ENCODE measurements at places on chromosomes 4 and X.

DNA sequence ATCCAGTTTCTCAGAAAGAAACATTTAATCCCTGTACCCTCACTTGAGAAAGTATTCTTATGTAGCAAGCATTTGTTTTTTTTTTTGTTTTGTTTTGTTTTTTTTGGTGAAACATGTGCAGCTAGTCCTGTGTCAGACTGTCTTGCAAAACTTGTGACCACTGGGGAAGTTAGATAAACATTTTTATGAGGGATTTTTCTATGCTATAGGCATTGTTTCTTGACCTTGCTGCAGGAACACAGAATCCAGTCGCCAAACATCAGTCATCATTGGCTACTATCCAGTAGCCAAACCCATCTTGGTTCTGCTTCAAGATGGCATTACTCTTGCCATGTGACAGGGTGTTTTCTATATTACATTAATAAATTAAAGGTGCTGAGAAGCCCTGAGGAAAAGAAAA is 7.7 kb upstream of the MAPK10 start:
- no peak for DNase-seq

DNA sequence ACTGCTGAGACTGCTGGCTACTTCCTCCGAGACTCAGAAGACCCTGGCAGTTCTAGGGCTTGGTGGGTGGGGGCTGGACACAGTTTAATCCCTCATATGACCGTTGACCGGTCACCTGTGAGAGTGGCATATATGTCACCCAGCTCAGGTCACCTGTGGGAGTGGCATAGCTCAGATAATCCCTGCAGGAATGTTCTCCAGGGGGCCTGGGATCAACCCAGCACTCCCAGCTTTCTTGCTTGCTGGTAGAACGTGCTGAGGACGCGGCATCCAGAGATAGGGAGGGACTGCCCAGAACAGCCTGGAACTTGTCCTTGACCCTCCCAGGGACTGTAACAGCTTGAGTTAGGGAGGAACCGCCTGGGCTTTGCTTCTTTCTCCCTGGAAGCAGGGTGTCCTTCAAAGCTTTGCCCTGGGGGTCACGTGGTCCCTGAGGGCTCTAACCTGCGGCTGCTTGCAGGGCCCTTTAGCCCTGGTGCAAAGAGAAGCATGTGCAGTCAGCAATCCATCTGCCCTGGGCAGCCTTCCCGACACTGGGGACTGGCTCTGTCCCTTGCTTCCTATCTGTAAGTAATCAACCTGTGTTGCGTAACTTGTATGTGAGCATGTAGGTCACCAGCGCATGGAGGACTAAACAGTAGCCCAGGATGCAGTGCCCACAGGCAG is 55.3 kb downstream of the ZFYVE28 start:
- DNase-seq: no peak

DNA sequence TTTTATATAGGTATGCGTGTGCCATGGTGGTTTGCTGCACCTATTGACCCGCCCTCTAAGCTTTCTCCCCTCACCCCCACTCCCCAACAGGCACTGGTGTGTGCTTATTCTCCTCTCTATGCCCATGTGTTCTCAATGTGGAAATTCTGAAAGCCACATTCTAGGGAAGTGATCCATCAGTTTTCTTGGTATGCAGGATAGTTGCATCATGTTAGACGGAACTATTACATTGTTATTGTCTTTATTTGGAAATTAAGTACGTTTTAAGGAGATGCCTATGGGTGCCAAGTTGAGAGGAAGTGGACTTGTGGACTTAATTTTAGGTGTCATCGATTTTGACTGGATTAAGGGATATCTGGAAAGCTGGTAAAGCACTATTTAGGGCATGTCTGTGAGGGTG is 204.6 kb downstream of the RBM46 start:
- no peak for DNase-seq

- DNase-seq: no peak
Observed at GRCh38 chr4:71287305-71287704, 51.5 kb upstream of the SLC4A4 start.

DNA sequence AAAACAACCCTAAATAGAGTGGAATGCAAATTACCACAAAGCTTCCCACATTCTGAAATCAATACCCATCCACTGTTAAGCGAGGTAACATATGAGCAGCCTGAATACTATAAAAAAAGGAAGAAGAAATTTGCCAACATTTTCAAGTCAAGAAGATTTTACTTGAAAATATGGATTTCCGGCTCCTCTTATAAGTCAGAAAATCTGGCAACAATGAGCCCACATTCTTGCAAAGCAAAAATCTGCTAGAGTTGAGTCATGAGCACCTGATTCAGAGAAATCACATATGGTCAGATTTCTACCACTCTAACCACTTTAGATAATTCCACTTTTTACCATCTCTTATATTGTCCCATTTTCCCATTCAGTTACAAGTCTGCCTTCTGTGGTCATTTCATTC is 395.7 kb downstream of the DTHD1 start:
- DNase-seq: no peak

GRCh38 chr4:143384381-143384994 is 47.8 kb downstream of the GAB1 start:
- DNase-seq: no peak

- DNase-seq: no peak
Observed at GRCh38 chrX:40947276-40947675, 138.0 kb upstream of the USP9X start.

- no peak for DNase-seq
Observed at GRCh38 chr4:24298911-24299310, 285.4 kb downstream of the DHX15 start.

DNA sequence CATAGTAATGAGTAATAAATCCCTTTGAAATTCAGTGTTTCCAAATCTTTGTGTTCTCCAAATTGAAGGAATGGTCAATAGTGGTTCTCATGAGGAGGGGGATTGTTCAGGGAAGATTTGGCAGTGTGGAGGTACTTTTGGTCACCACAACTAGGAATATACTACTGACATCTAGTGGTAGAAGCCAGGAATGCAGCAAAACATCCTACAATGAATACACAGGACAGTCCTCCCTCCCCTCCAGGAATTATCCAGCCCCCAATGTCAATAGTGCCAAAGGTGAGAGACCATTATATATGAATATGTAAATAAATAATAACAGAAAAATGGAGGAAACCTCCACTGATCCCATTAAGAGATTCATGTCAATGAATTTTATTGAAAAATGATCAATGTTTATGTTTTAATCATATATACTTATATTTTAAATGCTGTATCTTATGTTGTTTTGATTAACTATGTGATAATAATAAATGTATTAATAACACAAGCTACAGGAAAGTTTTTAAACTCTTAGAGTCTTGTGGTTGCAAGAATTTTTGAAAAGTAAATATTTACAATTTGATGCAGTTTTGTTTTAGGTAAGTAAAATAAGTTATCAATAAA is 14.4 kb upstream of the FAM9A start:
- DNase-seq: no peak

DNA sequence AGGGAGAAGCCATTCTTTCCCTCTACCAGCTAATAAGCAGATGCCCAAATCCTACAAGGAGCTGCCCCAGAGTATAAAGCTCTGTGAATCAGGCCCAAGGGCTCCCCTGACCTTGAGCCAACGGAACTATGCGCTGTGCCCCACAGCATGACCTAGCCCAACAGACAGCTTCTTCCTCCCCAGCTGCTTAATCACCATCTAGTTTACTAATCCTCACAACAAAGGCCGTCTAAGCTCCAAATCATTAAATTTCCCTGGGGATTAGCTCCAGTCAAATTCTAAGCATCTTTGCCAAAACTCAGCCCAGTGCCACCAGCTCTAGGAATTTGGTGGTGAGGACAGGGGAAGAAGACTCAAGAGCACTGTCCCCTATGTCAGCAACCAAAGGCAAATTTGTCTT is 113.1 kb downstream of the SHROOM4 start:
- no peak for DNase-seq

- DNase-seq: no peak
Observed at GRCh38 chrX:66015900-66016689, 23.8 kb downstream of the VSIG4 start.

DNA sequence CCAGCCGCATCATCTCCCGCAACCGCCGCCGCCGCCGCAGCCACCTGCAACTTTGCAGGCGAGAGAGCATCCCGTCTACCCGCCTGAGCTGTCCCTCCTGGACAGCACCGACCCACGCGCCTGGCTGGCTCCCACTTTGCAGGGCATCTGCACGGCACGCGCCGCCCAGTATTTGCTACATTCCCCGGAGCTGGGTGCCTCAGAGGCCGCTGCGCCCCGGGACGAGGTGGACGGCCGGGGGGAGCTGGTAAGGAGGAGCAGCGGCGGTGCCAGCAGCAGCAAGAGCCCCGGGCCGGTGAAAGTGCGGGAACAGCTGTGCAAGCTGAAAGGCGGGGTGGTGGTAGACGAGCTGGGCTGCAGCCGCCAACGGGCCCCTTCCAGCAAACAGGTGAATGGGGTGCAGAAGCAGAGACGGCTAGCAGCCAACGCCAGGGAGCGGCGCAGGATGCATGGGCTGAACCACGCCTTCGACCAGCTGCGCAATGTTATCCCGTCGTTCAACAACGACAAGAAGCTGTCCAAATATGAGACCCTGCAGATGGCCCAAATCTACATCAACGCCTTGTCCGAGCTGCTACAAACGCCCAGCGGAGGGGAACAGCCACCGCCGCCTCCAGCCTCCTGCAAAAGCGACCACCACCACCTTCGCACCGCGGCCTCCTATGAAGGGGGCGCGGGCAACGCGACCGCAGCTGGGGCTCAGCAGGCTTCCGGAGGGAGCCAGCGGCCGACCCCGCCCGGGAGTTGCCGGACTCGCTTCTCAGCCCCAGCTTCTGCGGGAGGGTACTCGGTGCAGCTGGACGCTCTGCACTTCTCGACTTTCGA is 654 bp downstream of the ATOH1 start:
- DNase-seq: peak; percentile 73

- no peak for DNase-seq
Observed at GRCh38 chr4:14308229-14308651, 680.7 kb upstream of the BOD1L1 start.

DNA sequence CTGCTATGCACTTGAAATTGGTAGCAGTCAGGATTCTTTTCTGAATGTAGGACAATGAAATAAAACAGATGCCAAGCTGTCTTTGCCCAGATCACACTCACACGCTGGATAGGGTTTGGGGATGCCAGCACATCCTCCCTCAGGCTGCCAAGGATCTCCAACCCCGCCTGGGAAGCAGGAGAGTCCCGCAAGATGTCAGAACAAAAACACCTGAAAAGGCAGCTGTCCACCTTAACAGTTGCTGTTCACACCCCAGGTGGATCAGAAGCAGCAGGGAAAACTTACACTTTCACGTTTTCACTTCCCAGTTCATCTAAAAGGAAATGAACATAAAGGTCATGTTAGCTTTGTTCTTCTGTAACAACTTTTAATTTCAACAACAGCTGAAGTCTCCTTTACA is 35.7 kb downstream of the TMEM154 start:
- no peak for DNase-seq

GRCh38 chr4:83885256-83886182 is 349.6 kb downstream of the GPAT3 start:
- no peak for DNase-seq

- no peak for DNase-seq
Observed at GRCh38 chrX:129493643-129494042, 29.6 kb downstream of the SMARCA1 start.

- no peak for DNase-seq
Observed at GRCh38 chrX:136941396-136942337, 61.1 kb upstream of the RBMX start.

DNA sequence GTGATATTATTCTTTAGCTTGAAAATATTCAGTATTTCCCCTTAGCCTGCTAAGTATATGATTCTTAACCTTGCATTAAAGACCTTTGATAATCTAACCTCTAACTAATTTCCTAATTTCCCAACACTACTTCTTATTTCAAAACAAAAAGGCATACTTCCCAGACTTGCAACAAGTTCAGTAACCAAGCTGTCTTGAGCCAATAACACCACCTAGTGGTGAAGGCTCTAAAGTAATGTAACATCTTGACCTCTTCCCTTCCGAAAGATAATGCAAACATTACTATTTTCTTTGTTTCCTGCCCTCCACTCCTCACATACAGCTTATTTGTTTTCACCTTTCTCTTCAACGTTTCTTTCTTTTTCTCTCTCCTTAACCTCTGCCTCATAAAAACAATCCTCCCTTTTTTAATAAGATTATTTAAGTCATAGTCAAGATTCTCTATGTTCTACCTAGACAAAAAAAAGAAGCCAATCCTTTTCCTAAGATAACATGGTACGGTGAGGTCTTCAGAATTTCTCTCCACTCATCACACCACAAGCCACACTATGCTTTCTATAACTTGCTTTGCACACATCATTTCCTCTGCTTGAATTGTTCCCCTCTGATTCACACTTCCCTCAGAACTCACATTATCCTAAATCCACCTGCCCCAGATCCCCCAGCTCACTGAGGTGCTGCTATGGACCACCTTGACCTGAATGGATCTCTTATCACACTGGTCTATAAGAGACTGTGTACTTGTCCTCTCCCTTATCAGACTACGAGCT is 3.5 kb downstream of the FAT1 start:
- DNase-seq: no peak

DNA sequence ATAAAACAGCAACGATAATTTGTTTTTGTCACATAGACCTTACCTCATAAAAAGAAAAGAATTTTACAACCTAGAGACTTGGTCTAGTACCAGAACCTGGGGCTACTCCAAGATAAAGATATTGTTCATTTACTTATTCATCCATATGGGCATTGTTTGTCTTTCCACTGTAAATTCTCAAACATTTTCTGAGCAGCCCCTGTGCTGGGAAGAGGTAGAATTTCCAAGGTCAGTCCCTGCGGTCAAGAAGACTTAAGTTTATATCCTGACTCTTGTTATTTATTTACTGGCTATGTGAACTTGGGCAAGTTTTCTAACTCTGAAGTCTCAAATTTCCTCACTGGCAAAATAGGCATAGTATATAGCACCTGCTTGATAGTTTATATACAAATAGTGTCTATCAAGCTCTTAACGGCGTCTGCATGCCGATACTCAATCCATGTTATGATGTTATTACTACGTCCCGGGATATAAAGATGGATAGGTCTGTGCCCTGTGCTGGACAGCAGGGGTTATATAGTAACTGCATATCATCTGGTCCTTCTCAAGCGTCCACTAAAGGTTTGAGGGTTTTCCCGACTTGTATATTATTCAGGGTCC is 222.1 kb upstream of the TAPT1 start:
- DNase-seq: no peak

GRCh38 chrX:9626379-9626778 is 139.3 kb downstream of the GPR143 start:
- DNase-seq: no peak

DNA sequence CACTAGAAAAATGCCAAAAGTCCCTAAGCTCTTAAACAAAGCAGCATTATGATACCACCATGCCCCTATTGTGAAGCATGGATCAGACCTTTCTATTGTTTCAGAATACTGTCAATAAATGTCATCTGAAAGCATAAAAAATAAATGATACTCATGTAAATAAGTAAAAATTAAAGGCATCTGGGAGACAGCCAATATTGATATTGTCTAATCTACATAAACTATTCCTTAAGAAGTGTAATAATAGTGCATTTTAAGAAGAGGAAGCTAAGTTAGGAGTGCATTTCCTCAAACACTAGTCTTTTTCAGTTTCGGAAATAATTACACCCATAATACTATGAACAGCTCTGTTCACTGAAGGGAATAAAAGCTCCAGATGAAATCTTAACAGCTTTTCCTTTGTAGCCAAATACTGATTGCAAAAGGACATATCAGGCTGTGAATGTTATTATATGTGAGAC is 181.6 kb downstream of the SPOCK3 start:
- DNase-seq: no peak

GRCh38 chrX:77160301-77160700 is 286.9 kb upstream of the FGF16 start:
- DNase-seq: peak; percentile 65

GRCh38 chrX:71489540-71489939 is 43.4 kb upstream of the OGT start:
- no peak for DNase-seq

- no peak for DNase-seq
Observed at GRCh38 chr4:156946516-156947424, 24.8 kb downstream of the PDGFC start.

- DNase-seq: no peak
Observed at GRCh38 chr4:139555705-139556070, 331 bp downstream of the SETD7 start.

Data from H9 (cell line).